ENCODE measurements at places on chromosomes 1 and 21.

GRCh38 chr1:80891871-80892270 lies 908.9 kb upstream of the ADGRL2 start:
- no peak for DNase-seq

DNA sequence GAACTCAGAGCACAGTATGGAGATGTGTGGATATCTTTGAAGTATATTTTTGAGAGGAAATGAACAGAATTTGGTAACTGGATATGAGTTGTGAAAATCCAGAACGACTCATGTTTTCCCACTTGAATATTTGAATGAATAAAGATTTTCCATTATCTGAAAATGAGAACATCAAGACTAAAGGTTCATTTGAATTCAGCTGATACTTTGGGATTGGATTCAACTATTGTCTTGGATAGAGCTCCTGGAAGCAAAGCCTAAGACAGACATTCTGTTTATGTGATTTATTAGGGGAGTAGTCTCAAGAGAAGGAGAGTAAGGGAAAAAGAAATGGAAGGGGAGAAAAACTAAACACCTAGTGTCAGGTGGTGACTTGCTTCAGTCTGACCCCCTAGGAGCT lies 256.0 kb upstream of the LYPLAL1 start:
- DNase-seq = no peak

DNA sequence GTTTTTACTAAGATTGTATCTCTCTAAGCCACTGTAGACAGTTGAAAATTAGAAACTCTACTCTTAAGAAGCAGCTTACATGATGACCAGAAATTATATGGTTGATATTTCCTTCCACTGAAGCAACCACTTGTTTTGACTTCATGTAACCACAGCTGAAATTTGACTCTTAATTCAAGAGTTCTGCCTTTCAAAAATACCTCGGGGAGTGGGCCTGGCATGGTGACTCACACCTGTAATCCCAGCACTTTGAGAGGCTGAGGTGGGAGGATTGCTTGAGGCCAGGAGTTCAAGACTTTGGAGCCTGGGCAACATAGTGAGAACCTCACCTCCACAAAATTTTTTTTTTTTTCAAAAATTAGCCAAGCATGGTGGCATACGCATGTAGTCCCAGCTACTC lies 4.3 kb downstream of the AMPD1 start:
- no peak for DNase-seq

DNA sequence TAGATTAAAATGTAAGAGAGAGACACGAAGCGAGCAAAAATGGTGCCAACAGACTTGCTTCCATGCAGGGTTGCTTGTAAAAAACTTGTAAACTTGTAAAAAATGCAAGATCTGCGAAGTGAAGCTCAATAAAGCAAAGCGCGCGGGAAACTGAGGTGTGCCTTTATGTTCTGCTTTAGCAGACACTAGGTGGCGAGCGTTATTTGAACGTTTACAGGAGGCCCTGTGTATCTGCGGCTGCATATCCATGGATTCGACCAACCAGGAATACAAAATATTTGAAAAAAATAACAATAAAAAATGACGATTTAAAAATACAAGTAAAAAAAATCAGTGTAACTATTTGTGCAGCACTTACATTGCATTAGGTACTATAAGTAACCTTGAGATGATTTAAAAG lies 1.5 kb downstream of the UBE2G2 start:
- DNase-seq = peak; percentile 18

GRCh38 chr1:110346690-110347089 lies 7.5 kb downstream of the RBM15 start:
- DNase-seq = no peak

DNA sequence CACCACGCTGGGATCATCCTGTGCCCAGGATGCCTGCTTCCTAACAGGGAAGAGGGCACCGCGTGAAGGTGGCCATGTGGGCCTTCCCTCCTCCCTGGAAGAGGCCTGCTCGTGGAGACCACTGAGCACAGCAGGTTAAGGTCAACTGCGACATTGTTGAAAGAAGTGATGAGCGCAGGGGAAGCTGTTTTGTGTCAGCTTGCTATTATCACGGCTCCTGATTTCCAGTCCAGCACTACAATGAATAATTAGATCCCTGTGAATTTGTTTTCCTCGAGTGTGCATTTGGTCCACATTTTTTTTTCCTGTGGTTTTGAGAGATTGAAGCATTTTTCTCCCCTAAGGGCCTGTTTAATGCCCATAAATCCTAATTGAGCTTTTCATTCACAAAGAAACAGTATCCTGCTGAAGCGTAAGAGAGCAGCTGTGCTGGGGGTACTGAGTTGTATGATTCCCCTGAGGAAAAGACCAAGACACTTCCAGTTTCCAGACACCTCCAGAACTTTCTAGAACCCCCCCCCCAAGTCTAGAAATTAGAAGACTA lies 204.9 kb downstream of the KCNJ6 start:
- DNase-seq = no peak

DNA sequence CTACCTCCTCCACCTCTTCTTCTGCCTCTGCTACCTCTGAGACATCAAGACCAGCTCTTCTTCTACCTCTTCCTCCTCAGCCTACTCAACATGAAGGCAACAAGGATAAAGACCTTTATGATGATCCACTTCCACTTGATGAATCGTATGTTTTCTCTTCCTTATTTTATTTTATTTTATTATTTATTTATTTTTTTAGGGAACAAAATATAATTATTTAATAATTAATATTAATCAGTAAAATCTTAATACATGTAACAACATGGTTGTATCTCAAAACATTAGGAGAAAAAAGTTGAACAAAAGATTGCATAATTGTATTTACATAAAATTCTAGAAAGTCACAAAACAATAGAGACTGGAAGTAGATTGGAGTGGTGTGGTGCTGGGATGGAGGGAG lies 13.1 kb upstream of the HRNR start:
- DNase-seq = no peak

Data from HCEC 1CT (cell line).